Hematopoietic multipotent progenitor cell treated with erythropoietin and hydrocortisone succinate and interleukin-3 and kit ligand, for 15 days (in vitro differentiated cells): ENCODE measurements at places on chromosomes 2 and 18.

DNA sequence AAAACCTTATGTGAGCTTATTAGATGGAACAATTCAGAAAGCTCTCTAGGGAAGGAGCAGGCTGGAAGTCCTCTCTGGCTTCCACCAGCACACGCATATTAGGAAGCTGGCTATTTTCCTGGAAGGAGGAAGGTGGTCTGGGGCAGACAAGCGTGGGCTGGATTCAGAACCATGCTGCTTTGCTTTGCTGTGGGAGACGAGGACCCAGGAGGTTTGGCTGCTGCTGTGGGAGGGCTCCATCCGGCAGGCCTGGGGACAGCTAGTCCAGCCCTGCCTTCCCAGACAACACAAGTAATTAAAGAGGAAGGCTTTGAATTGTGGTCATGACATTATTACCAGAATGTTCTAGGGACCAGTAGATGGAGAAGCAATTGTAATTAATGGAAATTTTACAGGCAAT lies 238.8 kb upstream of the MYT1L start:
- DNase-seq, result no peak

DNA sequence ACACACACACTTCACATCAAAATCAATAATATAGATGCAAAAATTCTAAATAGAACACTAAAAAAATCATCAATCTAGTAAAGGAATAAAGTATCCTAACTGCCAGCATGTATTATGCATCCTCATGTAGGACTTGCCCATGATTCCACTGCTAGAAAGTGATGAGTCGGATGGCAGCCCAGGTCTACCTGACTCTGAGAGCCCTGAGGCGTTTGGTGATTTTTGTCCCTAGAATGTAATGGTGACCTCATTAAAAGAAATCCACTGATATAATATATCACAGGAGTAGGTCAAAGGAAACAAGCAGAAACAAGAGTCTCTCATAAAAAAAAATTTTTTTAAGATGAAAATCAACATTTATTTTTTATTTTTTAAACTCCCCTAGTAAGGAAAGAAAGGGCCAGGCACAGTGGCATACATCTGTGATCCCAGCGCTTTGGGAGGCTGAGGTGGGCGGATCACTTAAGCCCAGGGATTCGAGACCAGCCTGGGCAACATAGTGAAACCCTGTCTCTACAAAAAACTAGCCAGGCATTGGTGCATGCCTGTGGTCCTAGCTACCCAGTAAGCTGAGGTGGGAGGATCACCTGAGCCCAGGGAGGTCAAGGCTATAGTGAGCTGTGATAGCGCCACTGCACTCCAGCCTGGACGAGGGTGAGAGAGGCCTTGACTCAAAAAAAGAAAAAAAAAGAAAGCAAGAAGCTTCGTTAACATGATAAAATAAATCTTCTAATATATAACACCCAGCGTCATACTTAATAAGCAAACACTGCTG lies 24.4 kb upstream of the ACTG2 start:
- no peak for DNase-seq

GRCh38 chr2:16713011-16713423 lies 47.4 kb upstream of the CYRIA start:
- DNase-seq, result no peak

DNA sequence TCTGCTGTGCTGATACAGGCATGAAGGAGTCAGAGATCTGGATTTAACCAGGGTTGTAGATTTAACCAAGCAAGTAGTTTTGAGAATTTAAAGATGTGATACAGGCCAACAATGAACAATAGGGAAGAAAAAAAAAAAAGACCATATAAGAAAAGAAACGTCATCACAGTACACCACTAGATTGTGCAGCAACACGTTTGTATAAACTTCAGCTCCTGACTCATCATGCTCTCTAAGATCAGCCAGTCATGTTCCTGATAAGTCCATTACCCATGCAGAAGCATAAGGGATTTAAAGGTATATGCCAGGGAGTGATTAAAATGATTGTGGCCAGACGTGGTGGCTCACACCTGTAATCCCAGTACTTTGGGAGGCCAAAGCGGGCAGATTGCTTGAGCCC lies 22.3 kb upstream of the ERICH2 start:
- DNase-seq, result no peak

- DNase-seq, result no peak
Observed at GRCh38 chr18:48580782-48581181, 42.0 kb downstream of the CTIF start.

DNA sequence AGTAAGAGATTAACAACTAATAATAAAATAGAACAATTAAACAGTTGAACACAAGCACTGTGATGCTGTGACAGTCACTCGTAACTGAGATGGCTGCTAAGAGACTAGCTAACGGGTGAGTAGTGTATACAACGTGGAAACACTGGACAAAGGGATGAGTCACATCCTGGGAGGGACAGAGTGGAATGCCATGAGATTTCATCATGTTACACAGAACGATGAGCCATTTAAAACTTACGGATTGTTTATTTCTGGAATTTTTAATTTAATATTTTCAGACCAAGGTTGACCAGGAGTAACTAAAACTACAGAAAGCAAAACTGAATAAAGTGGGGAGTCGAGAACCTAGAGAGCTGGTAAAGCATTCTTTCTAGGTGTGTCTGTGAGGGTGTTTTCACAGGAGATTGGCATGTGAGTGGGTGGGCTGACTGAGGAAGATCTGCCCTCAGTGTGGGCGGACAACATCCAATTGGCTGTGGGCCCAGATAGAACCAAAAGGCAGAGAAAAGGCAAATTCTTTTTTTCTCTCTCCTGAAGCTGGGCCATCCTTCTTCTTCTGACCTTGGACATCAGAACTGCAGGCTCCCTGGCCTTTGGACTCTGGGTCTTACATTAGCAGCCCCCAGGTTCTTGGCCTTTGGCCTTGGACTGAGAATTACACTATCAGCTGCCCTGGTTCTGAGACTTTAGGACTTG lies 14.6 kb downstream of the TMSB10 start:
- DNase-seq, result no peak

DNA sequence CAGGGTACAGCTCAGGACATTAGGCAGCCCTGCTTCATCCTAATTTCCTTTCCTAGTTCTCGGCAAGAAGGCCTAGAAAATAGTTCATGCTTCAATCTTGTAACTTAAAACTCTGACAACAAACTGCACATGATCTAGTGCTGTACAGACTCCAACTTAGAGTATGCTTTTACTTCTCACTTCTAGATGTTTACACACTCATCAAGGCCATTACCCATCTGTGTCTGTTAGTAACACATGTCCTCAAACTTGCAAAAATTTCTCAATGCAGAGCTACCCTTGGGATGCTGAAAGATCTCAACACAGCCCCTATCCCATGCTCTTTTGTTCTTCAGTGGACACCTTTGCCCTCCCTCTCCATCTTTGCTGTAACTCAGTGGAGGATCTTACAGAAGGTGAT lies 252.0 kb downstream of the OSR1 start:
- DNase-seq, result no peak
